ENCODE measurements at places on chromosomes 1 and 21. TPM values are rescaled to one million over a fixed set of nuclear protein-coding genes. Genes with fewer than 3 reads are reported as not detected.
A peak's percentile ranks its signal among the peaks of the same experiment; 100 is the strongest.

GRCh38 chr1:183247066-183247465 lies 61.0 kb downstream of the LAMC2 start:
- DNase-seq, result no peak
- H3K4me3 ChIP-seq, result no peak overlapping the region
- H3K4me1 ChIP-seq, result peaks cover 11% of the 10 kb centered on the region
- no peaks in the 10 kb centered on the region for H3K27me3 ChIP-seq
- H3K27ac ChIP-seq, result no peak overlapping the region

DNA sequence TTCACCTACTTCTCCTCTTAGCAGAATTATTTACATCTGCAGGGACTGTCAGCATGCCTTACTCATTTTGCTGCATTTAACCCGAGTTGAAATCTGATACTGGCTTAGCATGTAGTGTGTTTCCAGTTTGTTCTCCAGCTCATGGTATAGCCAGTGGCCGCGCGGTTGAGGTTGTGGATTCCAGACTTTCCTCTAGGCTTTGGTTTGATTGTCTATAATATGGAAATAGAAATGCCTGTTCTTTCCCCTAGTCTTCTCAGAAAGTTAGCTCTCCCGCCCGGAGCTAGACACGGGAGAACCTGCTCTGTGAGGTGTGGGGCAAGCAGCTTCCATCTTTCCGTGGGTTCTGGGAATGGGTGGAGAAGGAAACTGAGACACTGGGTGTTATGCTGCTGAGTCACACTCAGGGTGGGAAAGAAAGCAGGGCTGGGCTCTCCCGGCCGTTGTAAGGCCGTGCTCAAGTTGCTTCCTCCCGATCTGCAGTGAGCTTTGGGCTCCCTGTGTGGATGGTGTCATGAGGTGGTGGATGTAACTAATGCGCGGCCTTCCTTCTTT lies 206.8 kb upstream of the TMEM51 start:
- no peak for DNase-seq
- H3K27me3 ChIP-seq, result no peaks in the 10 kb centered on the region
- H3K4me3 ChIP-seq, result no peak overlapping the region
- H3K27ac ChIP-seq, result no peak overlapping the region
- peaks cover 66% of the 10 kb centered on the region for H3K4me1 ChIP-seq

- H3K27me3 ChIP-seq, result peaks cover 7% of the 10 kb centered on the region
- DNase-seq, result no peak
- no peak overlapping the region for H3K4me3 ChIP-seq
- H3K4me1 ChIP-seq, result peaks cover 17% of the 10 kb centered on the region
- peaks cover 3% of the 10 kb centered on the region for H3K36me3 ChIP-seq
- no peak overlapping the region for H3K27ac ChIP-seq
Observed at GRCh38 chr1:51877434-51878307, 856 bp downstream of the NRDC start.

Gene MARK1
- 18.6 TPM for total RNA-seq

- H3K27me3 ChIP-seq, result peaks cover 8% of the 10 kb centered on the region
- peaks cover 18% of the 10 kb centered on the region for H3K4me1 ChIP-seq
- peak overlapping the region; percentile 96 for H3K4me3 ChIP-seq
- no peaks in the 10 kb centered on the region for H3K36me3 ChIP-seq
- no peak overlapping the region for H3K27ac ChIP-seq
Observed at GRCh38 chr1:3858231-3858981, 1.1 kb downstream of the DFFB start.

Gene RABGGTB
- 139 TPM for total RNA-seq

Gene ASCL5
- 0.18 TPM for total RNA-seq

- peaks cover 67% of the 10 kb centered on the region for H3K4me1 ChIP-seq
- no peaks in the 10 kb centered on the region for H3K27me3 ChIP-seq
- no peak for DNase-seq
- peak overlapping the region; percentile 21 for H3K27ac ChIP-seq
Observed at GRCh38 chr1:164637461-164638375, 78.7 kb downstream of the PBX1 start.

GRCh38 chr1:227999056-227999930 lies 7.5 kb upstream of the WNT3A start:
- H3K27me3 ChIP-seq, result peaks cover 96% of the 10 kb centered on the region

Gene ANKRD65
- total RNA-seq, result 1.9 TPM

- no peak overlapping the region for H3K4me3 ChIP-seq
- no peaks in the 10 kb centered on the region for H3K27me3 ChIP-seq
- H3K36me3 ChIP-seq, result no peaks in the 10 kb centered on the region
- no peaks in the 10 kb centered on the region for H3K4me1 ChIP-seq
- DNase-seq, result no peak
Observed at GRCh38 chr1:193841857-193842256, 655.4 kb upstream of the B3GALT2 start.

Data from WTC11 (cell line).